Ureter (tissue), 1 donor: ENCODE measurements at places on chromosomes 4 and X. TPM values are rescaled to one million over a fixed set of nuclear protein-coding genes. Genes with fewer than 3 reads are reported as not detected.

DNA sequence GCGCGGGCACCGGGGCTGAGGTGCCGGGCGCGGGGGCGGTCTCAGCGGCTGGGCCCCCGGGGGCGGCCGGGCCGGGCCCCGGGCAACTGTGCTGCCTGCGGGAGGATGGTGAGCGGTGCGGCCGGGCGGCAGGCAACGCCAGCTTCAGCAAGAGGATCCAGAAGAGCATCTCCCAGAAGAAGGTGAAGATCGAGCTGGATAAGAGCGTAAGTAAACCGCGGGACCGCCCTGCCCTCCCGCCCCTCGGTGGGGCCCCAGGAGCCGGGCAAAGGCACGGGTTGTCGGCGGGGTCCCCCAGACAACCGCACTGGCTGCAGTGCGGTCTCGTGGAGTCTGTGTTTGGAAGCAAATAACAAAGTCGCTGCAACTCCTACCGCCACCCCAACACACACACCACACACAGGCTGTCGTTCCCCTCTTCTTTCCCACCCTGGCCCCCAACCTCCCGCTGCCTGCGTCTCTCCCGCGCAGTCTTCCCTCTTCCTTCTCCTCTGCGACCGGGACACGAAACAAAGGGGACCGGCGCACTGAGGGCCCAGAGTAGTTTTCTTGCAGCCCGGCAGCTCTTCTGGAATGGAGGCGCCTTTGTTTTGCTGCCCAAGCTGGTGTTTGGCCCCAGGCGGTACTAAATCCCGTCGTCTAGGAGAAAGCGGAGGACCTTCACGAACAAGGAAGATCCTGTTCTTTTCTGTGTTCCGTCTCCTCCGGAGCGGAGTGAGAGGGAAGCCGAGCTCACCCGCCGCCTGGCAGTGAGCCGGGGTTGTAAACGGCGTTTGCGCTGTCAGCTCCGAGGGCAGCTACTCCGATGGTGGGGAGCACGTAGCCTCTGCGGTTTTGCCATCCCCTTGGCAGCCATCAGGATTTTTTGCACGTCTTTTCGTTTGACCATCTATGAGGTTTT is 788 bp downstream of the SAP30 start:
- DNase-seq, result peak; percentile 78

- DNase-seq, result no peak
These were observed 526.3 kb downstream of the SPRY1 start for GRCh38 chr4:123922847-123923246.

DNA sequence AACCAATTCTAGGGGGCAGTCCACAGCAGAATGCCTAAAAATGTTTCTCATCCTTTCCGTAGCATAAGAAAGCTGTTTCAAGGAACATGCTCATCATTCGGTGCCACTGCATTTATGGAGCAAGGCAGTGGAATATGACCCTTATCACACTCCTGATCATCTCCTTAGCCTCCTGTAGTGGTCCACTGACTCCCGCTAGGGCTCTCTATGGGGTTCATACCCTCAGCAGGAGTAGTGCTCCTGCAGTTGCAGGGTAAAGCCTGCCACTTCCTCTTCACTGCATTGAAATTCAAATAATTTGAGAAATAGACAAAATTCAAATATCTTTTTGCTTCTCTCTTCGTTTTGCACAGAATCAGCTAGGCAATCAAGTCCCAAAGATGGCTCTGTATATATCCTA is 107.0 kb downstream of the NDST3 start:
- DNase-seq, result no peak

GRCh38 chr4:108270466-108271450 is 102.0 kb upstream of the LEF1 start:
- DNase-seq, result no peak

DNA sequence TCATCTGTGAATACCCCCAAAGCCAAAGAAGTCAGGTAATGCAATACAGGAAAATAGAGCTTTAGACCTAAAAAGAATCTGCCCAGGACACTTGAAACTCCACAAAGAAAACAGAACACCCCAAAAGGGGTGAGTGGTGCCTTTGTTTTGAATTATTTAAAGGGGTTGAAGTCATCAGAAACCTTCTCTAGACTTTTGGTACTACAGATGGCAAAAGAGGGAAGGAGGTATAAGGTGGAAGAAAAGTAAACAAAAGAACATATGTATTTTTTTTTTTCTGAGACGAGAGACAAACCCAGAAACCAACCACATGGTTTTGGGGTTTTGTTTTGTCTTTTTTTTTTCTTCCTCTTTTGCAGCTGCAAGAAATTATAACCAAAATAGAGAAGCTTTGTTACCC is 1477.8 kb downstream of the C4orf33 start:
- DNase-seq, result no peak

- DNase-seq, result peak; percentile 54
These were observed 32.3 kb upstream of the BBS12 start for GRCh38 chr4:122700178-122700725.

GRCh38 chr4:98546910-98547594 is 111.4 kb downstream of the TSPAN5 start:
- DNase-seq, result no peak

GRCh38 chr4:13849778-13850177 is 222.3 kb upstream of the BOD1L1 start:
- DNase-seq, result no peak

GRCh38 chr4:153374442-153374841 is 30.0 kb downstream of the MND1 start:
- no peak for DNase-seq

DNA sequence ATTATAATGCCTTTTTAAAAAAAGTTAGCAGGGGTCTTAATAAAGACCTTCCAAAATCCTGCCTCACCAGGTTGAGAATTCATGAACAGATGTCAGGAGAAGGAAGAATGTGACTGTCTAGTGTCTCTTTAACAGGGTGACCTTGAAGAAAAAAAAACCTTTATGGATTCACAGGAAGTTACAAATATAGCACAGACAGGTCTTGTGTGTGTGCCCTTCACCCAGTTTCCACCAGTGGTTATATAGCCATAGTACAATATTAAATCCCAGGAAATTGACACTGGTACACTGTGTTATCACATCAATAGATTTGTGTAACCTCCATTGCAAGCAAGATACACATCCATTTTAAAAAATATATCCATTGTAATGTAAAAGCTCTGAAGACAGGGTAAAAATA is 43.7 kb downstream of the HADH start:
- no peak for DNase-seq

- no peak for DNase-seq
These were observed 35.7 kb upstream of the SLC2A9 start for GRCh38 chr4:10057023-10057395.

- DNase-seq, result no peak
These were observed 193.9 kb upstream of the RPL34 start for GRCh38 chr4:108426493-108426892.

DNA sequence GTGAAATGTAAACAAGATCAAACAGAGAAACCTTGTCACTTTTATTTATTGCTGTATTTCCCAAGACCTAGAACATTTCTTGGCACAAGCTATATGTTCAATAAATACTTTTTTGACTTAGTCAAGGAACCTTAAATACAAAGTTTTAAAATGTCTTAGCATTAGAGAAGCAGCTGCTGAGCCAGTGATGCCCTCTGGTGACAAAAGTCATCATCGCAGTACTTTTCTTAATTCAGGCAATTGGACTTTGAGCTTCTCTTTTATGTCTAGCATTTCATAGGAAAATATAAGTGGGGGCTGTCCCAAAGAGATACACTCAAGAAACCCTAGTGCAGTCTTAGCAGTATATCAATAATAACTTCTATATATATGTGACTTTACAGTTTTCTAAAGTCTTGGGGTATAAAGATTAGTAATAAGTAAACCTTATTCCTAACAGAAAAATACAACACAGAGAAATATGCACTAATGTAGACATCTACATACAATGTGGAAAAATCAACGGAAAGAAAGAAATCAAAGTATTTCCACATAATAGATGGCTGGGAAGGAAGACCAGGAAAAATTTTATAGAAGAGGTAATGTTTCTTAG is 118.4 kb downstream of the DTHD1 start:
- no peak for DNase-seq

The SYP gene
- total RNA-seq, result 1.7 TPM
